ENCODE measurements at places on chromosomes 3 and 15.

DNA sequence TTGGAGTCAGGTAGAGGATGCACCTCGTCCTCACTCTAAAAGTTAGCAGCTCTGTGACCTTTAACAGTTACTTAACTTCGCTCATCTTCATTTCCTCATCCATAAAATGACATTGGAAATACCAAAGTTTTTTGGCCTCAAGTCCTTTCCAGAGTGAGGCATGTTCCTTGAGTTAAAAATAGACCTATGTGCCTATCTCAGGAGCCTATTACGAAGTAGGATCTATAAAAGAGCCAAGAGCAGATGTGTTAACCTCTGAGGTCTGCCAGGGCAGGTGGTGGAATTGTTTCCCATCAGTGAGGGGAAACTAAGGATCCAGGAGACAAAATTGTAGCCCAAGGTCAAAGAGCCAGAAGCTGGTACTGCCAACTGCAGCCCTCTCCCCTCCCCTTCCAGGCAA lies 120.4 kb upstream of the EIF1B start:
- no peak for DNase-seq

DNA sequence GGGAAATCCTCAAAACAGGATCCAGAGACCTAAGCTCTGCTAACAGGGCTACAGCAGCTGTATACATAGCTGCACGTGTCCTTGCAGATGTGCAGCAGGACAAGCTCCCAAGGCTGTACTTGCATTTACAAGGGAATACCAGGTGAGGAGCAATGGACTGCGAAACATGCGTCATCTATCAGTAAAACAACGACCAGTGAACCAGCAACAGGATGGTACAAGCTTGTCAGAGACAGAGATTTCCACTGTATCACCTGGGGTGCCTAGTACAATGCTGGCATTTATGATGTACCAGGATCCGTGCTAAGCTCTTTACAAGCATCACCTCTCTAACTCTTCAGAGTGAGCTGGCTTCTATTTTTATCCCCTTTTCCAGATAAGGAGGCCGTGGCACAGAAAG lies 227.3 kb downstream of the FOXP1 start:
- peak; percentile 47 for DNase-seq

DNA sequence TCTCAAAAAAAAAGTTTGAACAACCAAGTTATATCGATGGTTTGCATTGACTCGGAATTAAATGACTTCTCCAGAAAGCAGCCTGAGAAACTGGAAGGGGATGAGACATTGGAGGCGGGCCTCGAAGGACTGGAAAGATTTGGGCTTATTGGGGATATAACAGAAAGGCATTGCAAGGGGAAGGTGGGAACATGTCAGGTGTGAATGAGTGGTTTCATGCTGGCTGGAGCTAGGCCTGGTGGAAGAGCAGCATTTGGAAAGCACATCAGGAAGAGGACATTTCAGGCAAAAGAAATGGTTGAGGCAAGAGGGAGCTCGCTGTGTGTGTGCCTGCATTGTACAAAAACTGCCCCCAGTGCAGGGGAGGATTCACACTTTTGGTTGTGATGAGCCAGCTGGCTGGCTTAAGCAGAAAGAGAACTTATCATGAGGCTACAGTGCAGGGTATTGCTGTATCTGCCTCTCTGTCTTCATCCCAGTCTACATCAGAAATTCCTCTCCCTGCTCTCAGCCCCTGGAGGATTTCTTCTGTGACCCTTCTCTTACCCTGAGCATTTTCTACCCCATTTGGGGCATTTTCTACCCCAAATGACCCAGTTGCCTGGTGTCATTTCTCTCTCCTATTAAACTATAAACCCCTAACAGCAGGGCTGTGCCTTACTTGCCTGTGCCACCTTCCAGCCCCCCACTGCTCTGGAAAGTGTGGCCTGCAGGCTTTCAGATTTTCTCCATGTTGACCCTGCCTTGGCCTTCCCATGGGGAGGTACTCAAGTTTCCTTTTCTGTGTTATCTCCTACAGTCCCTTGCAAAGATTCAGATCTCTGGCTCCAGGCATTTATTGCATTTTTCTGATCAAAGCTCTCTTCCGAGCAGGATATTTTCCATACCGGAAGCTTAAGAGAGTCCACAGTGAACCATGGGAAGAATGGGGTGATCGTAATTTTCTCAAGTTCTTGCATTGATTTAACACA lies 64.4 kb upstream of the FLNB start:
- no peak for DNase-seq

DNA sequence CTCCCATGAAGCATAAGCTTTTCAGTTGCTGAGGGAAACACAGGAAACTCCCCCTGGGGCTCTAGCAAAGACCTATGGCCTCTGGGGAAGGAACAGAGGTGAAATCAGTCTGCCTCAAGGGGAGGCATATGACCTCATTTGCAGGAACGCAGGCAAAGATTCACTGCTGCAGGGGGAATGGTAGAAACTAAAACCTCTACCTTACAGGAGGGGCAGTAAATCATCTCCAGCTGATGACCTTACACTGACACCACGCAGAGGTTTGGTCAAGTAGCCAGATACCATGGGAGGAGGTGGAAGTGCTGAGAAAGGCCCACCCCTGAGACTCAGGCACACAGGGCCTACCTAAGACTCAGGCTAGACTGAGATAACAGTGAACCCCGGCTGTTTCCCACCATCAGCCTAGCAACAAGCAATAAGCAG lies 81.1 kb downstream of the RAD18 start:
- no peak for DNase-seq

GRCh38 chr3:17204049-17204650 lies 319.4 kb downstream of the PLCL2 start:
- DNase-seq: no peak

GRCh38 chr3:30664459-30664858 lies 58.1 kb downstream of the TGFBR2 start:
- no peak for DNase-seq

DNA sequence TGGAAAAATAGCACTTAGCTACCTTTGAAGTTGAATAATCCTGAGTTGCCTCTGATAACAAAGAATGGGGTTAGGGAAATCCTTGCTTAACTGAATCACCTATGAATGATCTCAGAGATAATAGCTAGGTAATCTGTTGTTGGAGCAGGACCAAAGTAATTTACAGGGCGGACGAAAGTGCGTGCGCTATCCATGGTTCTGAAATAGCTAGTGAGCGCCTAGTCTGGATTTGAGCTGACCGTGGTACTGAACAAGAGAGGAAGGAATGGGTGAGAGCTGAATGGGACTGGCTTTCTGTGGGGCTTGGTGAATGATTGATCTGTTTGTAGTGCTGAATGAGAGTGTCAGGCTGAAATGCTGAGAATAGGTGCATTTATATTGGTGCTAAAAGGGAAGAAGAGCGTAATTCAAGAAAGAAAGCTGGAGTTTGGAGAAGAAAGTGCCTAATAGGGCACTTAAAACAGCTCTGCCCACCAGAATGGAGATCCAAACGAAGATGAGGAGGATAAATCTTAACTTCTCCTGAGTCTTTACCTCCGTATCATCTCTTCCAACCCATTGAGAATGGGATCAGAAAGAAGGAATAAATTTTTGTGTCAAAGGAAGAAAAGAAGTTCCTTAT lies 10.1 kb downstream of the SCN10A start:
- DNase-seq: peak; percentile 70

- no peak for DNase-seq
Observed at GRCh38 chr3:160245261-160245800, 20.1 kb downstream of the C3orf80 start.

- peak; percentile 50 for DNase-seq
Observed at GRCh38 chr3:37183375-37183831, 9.0 kb upstream of the LRRFIP2 start.

DNA sequence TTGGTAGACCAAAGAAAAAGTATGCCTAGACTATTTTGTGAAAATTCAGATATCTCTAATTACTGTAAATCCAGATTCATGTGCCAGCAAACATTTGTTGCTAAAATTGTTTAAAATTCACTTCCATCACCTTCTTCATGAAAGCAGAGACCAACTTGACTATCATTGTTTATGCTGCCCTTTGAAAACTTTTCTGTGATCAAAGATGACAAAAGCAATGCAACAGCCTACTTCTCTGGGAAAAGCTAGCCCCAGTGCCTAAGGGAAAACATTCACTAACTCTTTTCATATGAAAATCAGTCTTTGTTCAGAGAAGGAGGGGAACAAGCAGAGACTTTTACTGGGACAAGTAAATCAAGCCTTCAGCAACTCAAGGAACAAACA lies 178.0 kb upstream of the P2RY1 start:
- no peak for DNase-seq

DNA sequence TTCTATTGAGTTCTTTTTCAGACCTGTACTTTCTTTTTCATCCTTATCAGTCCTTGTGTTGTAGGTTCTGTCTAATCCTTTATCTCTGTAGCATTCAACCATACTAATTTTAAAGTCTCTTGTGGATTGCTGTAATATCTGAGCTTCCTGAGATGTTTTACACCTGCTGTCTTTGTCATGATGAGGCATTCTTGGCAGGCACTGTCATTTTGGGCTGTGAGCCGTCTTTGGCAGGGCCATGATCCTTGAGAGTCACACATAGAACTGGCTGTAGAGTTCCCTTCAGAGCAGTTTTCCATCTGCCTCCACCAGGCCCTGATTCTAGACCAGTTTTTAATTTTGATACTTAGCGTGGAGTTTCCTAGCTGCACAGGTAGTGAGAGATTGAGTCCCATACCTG lies 6.7 kb downstream of the EFCC1 start:
- no peak for DNase-seq

GRCh38 chr3:48708481-48708889 lies 8.5 kb downstream of the IP6K2 start:
- no peak for DNase-seq

GRCh38 chr15:99434506-99435112 lies 131.2 kb upstream of the MEF2A start:
- DNase-seq: no peak

- DNase-seq: peak; percentile 61
Observed at GRCh38 chr3:101195951-101196713, 124.2 kb downstream of the IMPG2 start.

GRCh38 chr3:42546691-42547213 lies 35.0 kb downstream of the SEC22C start:
- no peak for DNase-seq

- peak; percentile 78 for DNase-seq
Observed at GRCh38 chr3:195546130-195546560, 3.0 kb upstream of the PPP1R2 start.

- DNase-seq: no peak
Observed at GRCh38 chr15:77632534-77633133, at the start of gene LINGO1. Gene LINGO1, minus strand, starts transcription at chr15:77632912. Its CDS starts 597 bp downstream, at chr15:77632315.

DNA sequence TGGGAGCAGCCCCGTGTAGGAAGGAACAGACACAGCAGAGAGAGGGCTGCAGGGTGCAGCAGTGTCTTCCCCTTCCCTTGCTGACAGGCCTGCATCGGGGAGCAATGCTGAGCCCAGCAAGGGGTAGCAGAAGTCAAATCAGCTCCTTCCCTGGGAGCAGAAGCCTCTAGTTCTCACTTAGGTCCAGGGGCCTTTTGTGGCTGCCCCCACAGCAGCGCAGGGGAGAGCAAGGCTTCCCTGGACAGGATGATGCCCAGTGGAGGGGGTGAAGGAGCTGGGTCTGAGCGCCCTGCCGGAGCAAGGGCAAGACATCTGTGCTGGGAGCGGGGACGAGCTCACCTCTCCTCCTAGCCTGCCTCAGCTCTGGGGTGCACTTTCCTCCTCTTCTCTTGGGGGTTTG lies 827 bp downstream of the PLCB2 start:
- no peak for DNase-seq

- DNase-seq: no peak
Observed at GRCh38 chr3:38630070-38630469, 19.4 kb downstream of the SCN5A start.

GRCh38 chr3:62373714-62374333 lies 474 bp upstream of the FEZF2 start:
- DNase-seq: no peak

DNA sequence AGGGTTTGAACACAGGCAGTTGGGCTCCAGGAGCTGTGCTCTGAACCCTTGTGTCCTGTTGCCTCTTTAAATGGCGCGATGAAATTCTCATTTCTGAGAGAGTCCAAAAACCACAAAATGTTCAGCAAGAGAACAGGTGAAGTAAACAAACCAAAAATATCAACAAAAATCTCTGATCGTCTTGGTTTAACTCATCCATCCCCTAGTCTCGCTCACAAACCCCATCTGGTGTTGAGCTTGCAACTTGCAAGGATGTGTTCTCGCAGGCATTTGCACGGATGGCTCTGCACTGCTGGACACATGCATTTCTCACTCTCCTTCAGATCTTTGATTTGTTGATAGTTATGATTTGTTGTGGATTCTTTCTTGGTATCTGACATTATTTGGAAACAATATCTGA lies 31.1 kb downstream of the FAH start:
- DNase-seq: no peak

GRCh38 chr3:71062952-71063772 lies 520.4 kb downstream of the FOXP1 start:
- DNase-seq: no peak

GRCh38 chr15:93179700-93180102 lies 90.7 kb upstream of the RGMA start:
- no peak for DNase-seq

GRCh38 chr3:78204977-78205376 lies 1165.1 kb downstream of the ROBO2 start:
- DNase-seq: no peak

DNA sequence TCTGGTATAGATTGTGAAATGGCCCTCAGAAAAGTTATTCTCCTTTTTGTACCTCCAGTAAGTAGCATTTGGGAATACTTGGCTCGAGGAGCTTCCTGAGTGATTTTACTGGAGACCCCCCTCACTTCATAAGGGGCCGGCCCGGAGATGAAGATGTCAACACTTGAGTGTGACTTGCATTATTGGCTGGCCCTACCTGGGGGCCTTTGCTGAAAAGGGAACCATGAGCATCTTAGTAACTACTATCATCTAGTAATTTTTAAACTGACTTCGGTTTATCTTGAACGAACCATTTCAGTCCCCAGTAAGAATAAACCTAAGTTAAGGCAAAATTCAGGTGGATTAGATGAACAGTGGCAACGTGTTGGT lies 1.3 kb downstream of the FAIM start:
- no peak for DNase-seq

GRCh38 chr3:100561459-100562158 lies 47.8 kb upstream of the ADGRG7 start:
- DNase-seq: no peak

DNA sequence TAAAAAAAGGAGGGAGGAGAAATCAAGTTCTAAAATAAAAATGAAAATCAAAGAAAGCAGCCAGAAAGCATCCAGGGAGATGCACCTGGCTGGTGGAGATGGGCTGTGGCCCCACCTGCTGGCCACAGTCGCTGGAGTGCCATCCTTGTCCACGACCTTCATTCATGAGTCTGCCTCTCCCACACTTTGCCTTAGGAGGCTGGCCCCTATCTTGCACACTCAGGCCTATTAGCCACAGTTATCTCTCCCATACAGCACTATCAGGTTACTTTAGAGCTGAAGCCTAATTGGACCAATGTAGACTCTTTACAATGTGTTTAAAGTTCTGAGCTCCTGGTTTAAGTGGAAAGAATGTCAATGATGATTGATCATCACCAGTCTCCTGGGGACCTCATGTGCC lies 392.0 kb upstream of the RORA start:
- peak; percentile 1 for DNase-seq

DNA sequence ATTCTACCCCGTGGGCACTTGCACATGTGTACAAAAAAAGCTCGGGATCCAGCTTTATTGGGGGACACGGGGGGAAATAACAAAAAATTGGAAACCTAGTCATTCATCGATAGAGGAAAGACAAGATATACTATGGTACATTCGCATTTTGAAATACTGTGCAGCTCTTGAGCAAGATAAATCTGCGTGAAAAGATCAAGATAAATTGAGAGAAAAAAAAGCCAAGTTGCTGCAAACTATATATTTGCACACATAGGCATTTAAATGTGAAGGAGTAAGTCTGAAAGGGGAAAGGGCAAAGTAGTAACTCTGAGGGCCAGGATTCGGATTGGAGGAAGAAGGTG lies 620 bp upstream of the UBR1 start:
- DNase-seq: no peak

- DNase-seq: no peak
Observed at GRCh38 chr3:156792114-156792513, 34.0 kb upstream of the LEKR1 start.

Data from Caki2 (cell line).